G401 (cell line): ENCODE measurements at places on chromosomes 6 and 20. TPM values are rescaled to one million over a fixed set of nuclear protein-coding genes. Genes with fewer than 3 reads are reported as not detected.
A peak's percentile ranks its signal among the peaks of the same experiment; 100 is the strongest.

- no peak for DNase-seq
These were observed 371.2 kb downstream of the PREX1 start for GRCh38 chr20:48456366-48457192.

DNA sequence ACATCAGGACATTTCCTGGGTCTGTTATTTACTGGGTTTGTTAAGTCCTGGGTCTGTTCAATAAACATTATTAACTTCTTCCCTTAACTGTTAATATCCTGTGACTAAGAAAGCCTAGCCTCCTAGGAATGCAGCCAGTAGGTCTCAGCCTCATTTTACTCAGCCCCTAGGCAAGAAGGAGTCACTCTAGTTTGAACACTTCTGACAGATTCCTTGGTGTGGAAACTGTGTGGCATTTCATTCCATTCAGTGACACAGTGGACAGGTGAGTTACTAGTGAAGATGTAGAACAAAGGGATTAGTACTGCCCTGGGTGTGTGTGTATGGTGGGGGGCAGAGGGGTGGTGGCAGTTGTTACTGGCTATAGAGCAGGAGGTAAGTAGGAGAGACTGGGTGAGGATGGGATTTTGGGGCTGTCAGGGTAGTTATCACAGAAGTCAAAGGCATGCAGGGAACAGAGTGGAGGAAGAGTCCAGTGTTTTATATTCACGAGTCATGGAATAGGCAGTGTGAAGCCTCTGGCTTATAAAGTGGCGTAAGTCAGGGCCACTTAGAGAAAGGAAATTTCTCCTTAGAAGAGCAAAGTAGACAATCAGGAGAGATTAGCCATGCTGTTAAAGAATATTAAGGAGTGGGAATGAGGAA, 28.4 kb downstream of the RNF182 start:
- DNase-seq: no peak

DNA sequence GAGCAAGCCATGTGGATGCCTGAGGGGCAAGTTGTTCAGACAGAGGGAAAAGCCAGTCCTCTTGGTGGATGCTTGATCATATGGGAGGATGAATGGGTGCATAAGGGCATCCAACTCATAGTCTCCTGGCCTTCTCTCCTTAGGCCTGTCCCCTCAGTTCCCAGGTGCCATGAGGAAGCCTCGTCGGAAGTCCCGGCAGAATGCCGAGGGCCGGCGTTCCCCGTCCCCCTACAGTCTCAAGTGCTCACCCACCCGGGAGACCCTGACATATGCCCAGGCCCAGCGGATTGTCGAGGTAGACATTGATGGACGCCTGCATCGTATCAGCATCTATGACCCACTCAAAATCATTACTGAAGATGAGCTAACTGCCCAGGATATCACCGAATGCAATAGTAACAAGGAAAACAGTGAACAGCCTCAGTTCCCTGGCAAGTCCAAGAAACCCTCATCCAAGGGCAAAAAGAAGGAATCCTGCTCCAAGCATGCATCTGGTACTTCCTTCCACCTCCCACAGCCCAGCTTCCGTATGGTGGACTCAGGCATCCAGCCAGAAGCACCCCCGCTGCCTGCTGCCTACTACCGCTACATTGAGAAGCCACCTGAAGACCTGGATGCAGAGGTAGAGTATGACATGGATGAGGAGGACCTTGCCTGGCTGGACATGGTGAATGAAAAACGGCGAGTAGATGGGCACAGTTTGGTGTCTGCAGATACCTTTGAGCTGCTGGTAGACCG, 3.8 kb downstream of the BRPF3 start:
- DNase-seq: peak; percentile 51

GRCh38 chr6:86963352-86963751, 26.0 kb downstream of the HTR1E start:
- no peak for DNase-seq

DNA sequence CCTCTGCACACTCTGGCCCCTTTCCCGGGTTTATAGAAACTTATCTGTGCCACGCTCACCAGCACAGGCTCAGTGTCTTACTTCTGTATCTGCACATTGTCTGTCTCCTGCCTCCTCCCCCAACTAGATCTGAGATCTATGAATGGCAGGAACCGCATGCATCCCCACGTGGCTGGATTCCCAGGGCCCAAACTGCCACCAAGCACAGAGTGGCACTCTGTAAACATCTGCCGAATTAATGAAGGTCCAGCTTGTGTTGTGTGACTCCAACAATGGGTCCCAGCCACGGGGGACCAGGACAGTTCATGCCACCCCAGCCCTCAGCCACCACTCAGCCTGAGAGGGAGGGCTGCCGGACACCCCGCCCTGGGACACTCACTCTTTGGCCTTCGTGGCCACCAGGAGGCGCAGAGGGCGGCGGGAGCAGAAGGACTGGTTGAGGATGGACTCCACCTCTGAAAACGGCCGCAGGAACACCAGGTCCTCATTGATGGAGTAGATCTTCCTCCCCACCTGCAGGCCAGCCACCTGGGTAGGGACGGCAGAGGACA, 171.1 kb downstream of the PREX1 start:
- peak; percentile 10 for DNase-seq

- peak; percentile 83 for DNase-seq
These were observed 10.1 kb downstream of the HFE start for GRCh38 chr6:26097268-26097875.

GRCh38 chr20:47561603-47562583, 60.2 kb downstream of the NCOA3 start:
- DNase-seq: no peak

DNA sequence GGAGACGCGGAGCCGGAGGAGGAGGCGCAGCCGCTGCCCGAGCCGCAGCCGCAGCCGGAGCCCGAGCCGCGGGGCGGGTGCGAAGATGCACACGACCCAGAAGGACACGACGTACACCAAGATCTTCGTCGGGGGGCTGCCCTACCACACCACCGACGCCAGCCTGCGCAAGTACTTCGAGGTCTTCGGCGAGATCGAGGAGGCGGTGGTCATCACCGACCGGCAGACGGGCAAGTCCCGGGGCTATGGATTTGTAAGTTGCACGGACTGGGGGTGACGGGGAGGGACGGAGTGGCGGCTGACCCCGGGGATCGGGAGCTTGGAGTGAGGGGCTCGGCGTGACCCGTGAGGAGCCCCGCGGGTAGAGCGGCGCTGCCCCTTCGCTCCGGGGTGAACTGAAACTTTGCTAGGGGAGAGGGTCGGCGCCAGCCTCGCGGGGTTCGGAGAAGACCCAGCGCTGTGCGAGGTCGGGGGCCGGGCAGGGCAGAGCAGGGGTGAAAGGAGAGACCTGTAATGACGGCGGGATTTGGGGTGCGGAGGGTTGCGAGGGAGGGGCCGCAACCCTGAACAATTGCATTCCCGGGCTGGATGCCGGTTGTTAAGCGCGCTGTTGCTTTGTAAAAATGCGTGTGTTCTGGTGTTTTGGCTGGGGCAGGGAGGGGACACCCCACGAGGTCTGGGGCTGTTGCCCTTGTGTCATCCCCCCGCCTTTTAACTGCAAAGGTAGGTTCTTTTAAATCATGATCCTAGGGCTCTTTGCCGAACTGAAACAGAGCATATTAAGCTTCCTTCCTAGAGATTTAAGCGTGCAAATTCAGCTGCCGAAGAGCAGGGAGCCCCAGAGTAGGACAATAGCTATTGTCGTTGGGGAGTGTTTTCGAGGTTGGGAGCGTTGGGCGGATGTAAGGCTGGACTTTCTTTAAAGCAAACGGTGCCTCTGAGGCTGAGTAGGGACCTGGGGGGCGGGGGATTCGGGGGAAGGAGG, 628 bp downstream of the RBM24 start:
- peak; percentile 49 for DNase-seq

- DNase-seq: no peak
These were observed 92.1 kb upstream of the NEDD9 start for GRCh38 chr6:11324453-11325015.

EGFL8 gene
- total RNA-seq: 12.9 and 16.5 TPM in 2 replicates

MYB gene
- not detected in 2 replicates for total RNA-seq

NPEPL1 gene
- 1.3 and 5.4 TPM in 2 replicates for total RNA-seq

ANKRD66 gene
- not detected in 2 replicates for total RNA-seq

ZBP1 gene
- total RNA-seq: not detected in 2 replicates
